ENCODE measurements at places on chromosomes 2 and 18.

DNA sequence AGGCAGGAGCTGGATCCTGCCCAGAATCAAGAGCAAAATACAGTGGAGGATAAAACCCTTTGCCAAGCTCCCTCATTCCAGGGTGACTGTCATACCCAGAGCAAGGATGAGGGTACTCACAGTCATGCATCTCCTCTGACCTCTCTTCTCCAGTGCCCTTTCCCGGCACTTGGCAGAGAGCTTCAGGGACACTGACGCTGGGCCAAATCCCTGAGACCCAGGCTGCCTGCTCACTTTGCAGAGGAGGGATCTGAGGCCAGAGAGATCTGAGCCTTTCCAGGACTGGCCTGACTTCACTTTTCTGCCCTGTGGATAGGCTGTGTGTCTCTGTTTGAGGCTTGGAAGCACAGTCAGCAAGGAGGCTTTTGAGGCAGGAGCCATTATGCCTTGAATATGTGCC, 330.0 kb downstream of the CELF4 start:
- DNase-seq, result no peak

DNA sequence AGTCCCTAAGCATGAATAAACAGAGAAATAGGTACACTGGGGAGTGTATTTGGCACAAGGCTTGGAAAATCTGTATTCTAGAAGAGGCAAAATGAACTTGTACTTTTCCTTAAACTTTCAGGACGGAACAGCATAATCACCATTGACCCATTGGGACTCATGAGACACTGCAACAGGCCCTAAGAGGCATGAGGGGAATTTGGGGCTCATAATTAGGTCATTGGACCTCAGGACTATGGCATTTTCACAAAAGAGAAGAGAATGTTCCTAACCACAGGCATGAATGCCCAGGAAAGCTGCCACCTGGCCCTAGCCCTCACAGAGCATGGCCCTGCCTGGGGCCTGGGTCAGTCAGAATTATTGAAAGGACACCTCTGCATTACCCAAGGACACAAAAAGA, 67.9 kb upstream of the PIK3C3 start:
- no peak for DNase-seq

DNA sequence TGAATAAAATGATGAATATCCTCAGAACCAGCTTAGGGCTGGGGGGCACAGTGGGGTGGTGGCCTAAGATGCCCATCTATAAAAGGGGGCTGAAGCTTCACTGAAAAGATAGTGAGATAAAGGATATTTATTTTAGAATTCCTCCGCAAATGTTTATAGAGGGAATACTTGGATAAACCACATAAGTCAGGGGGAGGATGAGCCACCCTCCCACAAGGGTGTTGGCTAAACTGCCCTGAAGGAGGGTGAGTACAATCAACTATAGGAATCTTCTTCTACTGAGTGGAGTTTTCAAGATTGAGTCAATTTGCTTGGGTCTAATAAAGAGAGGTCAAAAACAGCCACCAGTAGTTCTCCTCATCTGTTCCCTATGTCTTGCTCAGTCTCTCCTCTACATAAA, 114.5 kb upstream of the TANK start:
- no peak for DNase-seq

DNA sequence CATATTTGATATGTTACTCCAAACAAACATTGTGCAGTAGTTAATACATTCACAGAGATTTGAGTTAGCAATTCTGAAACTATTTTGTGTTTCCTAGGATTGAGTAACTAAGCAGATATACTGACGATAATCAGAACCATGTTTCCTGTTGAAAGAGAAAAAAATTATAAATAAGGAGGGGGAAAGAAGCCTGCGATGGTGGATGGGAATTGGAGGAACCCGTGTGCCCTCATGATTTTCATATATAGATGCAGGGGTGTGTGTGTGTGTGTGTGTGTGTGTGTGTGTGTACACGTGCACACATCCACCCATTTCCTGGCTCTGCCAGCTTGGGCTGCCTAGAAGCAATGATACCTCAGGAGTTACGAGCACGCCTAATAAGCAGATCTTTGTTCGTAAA, 56.9 kb downstream of the LPIN2 start:
- DNase-seq, result no peak

All from T-helper 9 cell (primary cell).